ENCODE measurements at places on chromosomes 2 and 18.
A peak's percentile ranks its signal among the peaks of the same experiment; 100 is the strongest.

GRCh38 chr2:890214-890613, 60.4 kb upstream of the SNTG2 start:
- DNase-seq = no peak

DNA sequence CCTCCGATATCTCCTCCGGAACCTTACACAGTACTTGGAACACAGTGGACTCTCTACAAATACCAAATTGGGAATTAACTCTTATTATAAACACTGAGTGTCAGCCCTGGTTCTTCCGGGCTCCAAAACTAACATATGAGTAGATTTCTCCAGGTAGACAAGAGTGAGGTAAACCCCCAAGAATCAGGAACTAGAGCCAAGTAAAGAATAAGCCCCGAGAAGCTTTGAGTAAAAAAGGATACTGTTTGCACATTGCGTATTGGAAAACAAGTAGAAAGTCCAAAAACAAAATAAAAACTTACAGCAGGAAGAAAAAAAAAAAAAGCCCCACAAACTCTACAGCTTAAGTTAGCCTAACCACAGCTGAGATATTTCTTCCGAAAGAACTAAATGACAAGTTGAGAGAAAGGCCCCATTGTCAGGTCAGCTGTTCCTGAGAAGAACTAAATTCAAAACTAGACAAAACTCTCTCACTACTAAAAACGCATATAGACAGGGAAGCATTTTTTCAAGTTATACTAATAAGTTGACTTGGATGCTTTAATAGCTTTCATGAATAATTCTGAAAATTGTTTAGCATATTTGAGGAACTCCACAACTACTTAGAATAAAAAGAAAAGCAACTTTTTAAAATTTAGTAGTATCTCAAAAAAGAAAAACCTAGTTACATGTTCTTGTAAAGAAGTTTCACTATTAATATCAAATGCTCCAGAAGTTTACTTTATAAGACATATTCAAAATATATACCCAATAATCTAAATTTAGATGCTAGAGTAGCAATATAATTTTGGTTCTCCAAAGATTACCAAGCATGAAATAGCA, 4.3 kb upstream of the HAAO start:
- DNase-seq = no peak

DNA sequence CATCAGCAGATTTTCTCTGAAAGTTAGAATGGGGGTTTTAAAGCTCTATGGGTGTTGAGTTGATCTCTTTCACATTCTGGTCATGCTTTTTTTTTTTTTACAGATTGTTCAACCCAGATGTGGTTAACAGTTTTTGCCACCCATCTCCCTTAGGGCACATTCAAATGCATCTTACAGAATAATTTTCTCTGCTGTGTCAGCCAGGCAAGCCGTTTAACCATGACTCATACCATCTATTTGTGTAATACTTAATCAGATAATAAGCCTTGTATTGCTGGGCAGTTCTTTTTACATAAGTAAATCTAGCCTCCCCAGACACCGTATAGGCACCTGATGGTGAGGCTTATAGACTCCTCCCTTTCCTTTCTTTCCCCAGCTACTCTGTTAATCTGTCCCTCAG, 62.0 kb downstream of the TGIF1 start:
- no peak for DNase-seq

DNA sequence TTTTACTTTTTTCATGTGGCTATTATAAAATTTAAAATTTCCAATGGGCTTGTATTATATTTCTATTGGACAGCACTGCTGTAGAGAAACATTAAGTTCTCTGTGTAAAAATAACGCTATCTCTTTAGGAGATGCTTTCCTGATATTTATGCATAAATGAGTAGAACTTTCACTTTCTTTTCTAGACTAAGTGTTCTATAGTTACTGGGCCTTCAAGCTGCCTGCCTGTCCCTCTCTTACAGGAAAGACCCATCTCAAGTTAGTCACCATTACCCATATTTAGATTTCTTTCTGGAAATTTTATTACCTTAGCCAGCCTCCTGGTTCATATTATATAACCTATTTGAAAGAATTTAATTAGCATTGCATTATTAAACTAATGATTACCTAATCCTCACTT, 4.8 kb downstream of the ITGA4 start:
- DNase-seq = no peak

DNA sequence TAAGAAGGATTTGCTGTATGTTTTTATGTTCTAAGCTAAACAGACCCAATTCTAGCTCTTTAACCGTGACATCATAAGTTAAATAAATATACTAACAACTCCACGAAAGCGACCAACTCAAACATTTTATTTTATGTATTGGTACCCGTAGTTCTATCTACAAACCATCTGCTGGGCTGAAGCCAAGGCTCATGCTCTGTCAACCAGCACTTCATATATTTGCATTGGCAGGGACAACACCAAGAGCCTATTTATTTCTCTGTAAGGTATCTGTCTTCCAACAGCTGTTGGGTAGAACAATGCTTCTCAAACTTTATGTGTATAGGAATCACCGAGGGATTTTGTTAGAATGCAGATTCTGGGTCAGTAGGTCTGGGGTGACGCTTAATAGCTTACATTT, 64.5 kb downstream of the PID1 start:
- peak; percentile 74 for DNase-seq
